ENCODE measurements at places on chromosomes 2 and 18.

- DNase-seq = no peak
Measured at GRCh38 chr18:26407736-26408601, 140.4 kb downstream of the KCTD1 start.

- DNase-seq = no peak
Measured at GRCh38 chr18:392928-393573, 107.5 kb downstream of the COLEC12 start.

- no peak for DNase-seq
Measured at GRCh38 chr2:238857959-238858358, 10.1 kb downstream of the TWIST2 start.

DNA sequence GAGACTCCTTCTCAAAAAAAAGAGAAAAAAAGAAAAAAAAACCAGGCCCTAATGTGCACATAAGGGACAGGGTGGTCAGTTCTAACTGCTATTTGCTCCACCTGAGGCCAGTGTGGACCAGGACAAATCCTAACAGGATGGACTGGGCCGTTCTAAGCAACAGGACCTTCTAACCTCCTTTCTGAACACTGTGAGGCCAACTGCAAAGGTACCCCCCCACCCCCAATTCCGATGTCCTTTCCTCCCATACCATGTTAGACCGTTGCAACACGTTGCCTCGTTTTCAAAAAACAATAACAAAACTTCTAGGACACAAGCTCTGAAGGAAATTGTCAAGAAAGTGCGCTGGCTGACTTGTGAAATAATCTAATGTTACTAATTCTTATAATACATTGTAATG lies 1.2 kb downstream of the THAP4 start:
- DNase-seq = no peak

DNA sequence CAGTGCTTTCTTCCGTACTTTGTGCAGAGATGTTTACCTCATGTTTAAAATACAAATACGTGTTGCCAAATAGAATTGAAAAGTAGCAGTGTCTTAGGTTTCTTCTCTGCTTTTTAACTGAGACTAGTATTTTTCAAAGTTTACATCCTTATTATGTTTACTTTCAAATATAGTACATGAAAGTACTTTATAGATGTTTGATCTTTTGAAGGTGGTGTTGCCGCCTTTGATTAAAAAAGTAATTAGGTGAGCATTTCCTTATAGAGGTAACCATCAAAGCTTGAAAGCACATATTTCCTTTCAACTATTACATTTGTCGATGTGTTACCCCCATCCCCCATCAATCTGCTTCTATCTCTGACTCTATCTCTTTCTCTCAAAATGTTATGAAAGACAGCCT lies 87.0 kb downstream of the CERS6 start:
- no peak for DNase-seq
